ENCODE measurements at places on chromosomes 4 and X.

GRCh38 chr4:98262431-98262830 is 1.2 kb downstream of the RAP1GDS1 start:
- DNase-seq, result no peak

DNA sequence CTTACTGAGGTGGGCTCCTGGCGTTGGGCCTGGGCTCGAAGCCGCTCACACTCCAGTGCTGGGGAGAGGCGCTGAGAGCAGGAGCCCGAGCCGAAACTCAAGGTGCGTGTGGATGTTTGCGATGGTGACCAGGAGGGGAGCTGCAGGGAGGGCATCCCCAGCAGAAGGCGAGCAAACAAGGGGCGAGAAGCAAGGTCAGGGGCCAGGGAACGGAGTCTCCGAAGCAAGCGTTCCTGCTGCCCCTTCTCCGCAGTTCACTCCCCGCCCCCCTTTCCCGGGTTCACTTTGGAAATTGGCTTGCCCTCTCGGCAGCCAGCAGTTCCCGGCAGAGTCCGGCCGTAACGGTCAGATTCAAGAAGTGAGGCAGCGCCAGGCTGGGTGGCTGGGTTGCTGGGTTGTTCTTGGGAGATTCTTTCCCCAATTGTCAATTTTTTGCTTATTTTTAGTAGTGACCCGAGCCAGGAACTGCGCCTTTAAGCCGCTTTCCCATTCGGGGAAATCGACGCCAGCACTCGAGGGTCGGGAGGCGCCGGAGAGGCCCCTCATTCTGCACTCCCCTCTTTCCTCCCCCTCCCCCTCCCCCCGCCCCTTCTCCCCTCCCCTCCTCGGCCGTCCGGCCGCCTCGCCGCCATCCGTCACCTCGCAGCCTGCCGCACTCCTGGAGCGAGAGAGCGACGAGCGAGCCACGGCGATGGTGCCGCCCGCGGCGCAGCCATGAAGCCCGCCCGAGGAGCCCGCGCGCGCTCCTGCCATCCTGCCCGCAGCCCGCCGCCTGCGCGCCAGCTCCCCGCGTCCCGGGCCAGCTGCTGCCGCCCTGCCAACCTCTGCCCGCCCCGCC is at the start of gene FRMPD3:
Gene FRMPD3, plus strand, starts transcription at position 655 of the 838 bp plus-strand sequence. CDS start 76,937 bp downstream, outside the sequence.
- peak; percentile 28 for DNase-seq

- DNase-seq, result no peak
Measured at GRCh38 chrX:16511796-16512776, 137.9 kb upstream of the S100G start.

DNA sequence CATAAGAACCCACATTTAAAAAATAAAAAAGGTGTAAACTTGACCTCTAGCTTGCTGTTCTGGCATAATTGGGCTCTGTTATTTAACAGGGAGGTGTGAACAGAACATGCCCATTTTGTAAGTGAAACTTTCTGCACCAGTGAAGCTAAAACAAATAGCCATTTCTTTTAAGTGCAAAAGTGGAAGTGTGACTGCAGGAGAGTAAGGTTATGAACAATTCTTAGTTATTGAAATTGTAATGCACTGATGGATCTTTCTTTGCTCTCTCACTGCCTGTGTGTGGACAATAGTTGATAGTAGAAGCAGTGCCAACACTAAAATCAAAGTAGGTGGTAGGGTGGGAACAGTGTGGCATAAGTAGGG is 12.6 kb downstream of the P2RY10 start:
- DNase-seq, result no peak

DNA sequence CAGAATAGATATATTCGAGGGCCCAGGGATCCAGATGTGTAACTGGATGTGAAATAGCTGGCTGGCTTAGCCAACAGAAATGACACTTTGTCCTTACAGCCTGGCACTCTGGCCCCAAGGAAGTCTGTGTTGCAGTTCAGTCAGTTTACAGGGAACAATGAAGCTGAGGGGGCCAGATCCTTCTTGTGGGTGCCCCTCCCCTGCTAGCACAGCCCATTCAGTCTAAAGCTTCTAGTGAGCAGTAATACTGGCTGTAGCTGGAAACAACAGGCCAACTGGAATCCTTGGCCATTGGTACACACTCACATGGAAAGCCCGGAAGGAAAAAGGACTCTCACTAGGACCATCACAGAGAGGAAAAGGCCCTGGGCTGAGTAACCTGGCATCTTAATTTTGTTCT is 22.7 kb upstream of the CD40LG start:
- no peak for DNase-seq

- no peak for DNase-seq
Measured at GRCh38 chr4:105797225-105797624, 88.6 kb downstream of the GSTCD start.

- DNase-seq, result peak; percentile 51
Measured at GRCh38 chr4:26083987-26084386, 170.0 kb downstream of the SMIM20 start.

DNA sequence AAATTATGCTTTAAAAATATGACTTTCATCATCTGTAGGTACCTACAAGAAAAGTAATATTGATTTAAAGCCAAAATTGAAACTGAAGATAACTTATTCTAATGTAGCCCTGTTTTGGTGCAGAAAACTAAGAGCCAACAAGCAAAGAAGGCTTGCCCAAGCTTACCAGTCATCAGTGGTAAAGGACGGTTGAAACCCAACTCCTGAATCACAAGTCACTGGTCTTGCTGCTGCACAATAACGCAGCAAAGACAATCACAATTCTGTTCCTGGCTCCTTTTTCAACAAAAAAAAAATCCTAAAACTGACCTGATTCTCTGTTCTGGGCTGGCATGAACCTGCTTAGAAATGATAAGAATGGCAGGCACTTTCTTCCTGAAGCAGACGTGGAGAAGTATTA is 34.5 kb downstream of the WDFY3 start:
- DNase-seq, result no peak

- no peak for DNase-seq
Measured at GRCh38 chr4:26964512-26964911, 103.9 kb downstream of the STIM2 start.

- no peak for DNase-seq
Measured at GRCh38 chrX:108537005-108537404, 97.4 kb downstream of the COL4A5 start.

- no peak for DNase-seq
Measured at GRCh38 chrX:141467442-141467841, 117.1 kb downstream of the SPANXA1 start.

DNA sequence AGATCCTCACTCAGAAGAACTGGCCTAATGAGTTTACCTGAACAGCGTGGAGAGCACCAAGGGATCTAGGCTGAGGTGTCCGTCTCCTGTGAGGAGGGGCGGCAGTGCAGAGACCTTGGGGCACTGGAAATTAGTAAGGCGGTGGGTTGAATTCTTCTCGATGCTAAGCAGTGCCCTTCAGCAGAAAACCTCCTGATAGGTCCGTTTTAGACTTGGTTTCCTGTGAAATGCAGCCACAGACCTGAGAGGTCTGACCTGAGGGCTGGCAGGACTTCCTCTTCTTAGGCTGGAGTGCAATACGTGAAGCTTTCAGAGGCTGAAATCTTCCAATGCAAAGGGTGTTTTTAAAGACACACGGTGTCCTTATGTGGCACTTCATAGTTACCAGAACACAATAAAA is at the start of gene CLNK:
Gene CLNK, minus strand, starts transcription at position 138 of the 400 bp plus-strand sequence. CDS start 16,899 bp downstream, outside the sequence.
- DNase-seq, result no peak

GRCh38 chrX:14591976-14592375 is 62.6 kb downstream of the GLRA2 start:
- DNase-seq, result no peak

- DNase-seq, result no peak
Measured at GRCh38 chr4:122050841-122051240, 99.0 kb upstream of the TRPC3 start.

- no peak for DNase-seq
Measured at GRCh38 chrX:16853537-16853936, 16.6 kb downstream of the RBBP7 start.

DNA sequence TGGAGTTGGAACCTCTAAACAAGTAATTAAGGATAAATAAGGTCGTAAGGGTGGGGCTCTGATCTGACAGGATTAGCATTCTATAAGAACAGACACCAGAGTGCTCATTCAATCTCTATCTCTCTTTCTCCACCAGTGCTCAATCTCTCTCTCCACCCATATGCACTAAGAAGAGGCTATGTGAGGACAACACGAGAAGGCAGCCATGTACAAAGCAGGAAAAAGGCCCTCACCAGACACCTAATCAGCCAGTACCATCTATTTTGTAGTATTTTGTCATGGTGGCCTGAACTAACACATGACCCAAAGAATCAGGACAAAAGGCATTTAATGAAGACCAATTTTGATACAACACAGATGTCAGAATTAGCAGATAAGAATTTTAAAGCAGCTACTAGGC is 16.8 kb downstream of the RFC1 start:
- DNase-seq, result no peak

- DNase-seq, result no peak
Measured at GRCh38 chr4:56320293-56320692, 67.0 kb downstream of the AASDH start.

GRCh38 chr4:126775485-126776106 is 857.2 kb upstream of the INTU start:
- DNase-seq, result no peak

DNA sequence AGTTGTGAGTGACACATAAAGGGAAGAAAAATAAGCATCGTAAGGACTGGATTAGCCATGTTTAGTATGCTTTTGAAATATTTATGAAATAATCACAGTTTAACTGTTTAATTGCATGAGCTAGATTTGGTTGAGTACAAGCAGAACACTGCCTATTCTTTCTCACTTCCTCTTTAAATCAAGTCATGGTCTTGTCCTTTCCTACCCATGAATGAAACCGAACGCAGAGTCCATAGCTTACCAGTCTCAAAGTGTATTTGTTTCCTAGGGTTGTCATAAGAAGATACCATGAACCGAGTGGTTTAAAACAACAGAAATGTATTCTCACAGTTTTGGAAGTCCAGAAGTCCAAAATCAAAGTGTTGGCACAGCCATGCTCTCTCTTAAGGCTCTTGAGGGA is 684.0 kb upstream of the MAGEB2 start:
- DNase-seq, result no peak

GRCh38 chr4:183170894-183171293 is 71.8 kb downstream of the WWC2 start:
- DNase-seq, result no peak

- DNase-seq, result no peak
Measured at GRCh38 chr4:114318309-114318708, 280.3 kb upstream of the UGT8 start.

DNA sequence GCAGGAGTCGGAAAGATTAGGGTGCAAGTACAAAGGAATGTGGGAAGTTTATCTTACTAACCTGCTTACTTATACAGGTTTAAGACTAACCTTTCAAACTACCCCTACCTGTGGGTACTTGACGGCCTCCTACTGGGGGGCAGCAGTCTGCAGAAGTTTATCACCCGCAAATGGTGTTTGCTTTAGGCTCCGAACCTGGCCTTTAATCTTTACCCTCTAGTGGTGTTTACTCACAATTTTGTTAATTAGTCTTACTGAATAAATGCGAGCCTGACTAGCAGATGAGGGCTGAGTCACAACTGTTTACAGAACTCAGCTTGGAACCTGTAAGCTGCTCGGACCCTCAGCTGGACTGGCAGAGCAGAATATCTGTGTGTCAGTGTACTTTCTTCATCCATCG is 204.2 kb upstream of the GPRIN3 start:
- no peak for DNase-seq

GRCh38 chrX:15468036-15468435 is 25.1 kb downstream of the PIR start:
- peak; percentile 24 for DNase-seq

DNA sequence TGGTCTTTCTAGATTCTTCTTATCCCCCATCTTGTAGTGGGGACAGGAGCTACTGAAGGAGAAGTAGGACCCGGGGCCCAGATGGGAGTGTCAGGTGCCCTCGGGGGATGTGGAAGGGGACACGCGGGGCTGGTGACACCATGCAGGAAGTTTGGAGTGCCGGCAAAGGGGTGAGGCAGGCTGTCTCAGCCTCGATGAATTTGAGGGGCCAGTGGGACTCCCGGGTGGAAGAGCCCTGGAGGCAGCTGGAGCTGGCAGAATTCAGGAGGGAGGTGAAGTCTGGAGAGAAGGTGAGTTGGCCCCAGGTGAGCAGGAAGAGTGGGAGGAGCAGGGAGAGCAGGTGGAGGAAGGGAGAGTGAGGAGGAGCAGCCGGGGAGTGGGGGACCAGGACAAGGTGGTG is 101.7 kb downstream of the CPZ start:
- DNase-seq, result no peak

DNA sequence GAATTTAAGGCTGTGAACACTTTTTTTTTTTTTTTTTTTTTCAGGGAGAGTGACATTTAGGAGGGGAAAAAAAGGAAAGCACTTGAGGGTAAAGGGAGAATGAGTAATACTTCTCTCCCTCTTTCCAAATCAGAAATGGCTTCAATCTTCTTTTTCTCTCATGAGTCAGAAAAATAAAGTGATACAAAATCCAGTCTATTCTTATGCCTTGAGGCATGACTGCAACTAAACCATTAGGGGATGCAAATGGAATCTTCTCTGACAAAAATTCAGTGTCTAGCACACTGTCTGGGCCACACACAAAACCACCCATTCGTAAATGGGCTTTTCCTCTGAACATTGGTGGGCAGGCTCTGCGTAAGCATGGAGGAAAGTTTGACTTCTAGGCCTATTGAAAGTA is 46.7 kb upstream of the POU4F2 start:
- no peak for DNase-seq

DNA sequence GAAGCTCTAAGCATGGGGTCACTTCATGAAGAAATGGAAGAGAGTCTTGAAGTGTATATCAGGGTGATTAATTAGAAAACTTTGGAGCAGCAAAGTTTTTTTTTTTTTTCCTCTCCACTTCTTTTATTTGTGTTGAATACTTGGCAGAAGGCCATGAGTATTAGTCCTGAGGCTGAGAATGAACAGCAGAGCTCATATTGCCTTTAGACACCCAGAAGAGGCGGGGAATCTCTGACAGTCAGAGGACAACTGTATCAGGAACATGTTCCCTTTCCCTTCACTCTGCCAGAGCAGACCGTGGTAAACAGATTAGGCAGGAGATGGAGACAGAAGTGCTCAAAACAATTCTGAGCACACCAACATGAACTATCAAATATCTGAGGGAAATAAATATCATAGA is 300.9 kb downstream of the FAM47A start:
- DNase-seq, result no peak

GRCh38 chr4:6591313-6591712 is 16.3 kb downstream of the MAN2B2 start:
- DNase-seq, result no peak

DNA sequence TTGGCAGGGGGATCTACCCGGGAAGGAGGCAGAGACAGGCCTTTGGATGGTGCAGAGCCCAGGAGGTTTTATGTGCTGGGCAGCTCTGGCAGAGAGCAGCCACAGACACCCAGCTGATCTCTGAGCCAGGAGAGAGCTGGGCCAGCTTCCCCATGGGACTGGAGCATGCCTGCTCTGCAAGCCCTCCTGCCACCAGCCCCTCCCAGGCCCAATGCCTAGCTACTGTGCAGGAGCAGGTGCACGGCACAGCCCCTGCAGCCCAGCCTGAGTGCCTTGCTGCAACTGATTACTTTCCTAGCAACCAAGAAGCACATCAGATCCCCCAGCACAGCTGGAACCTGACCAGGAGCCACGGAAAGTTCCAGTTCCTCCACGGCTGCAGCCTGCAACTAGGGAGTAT is 57.8 kb upstream of the BEND2 start:
- DNase-seq, result no peak

- peak; percentile 30 for DNase-seq
Measured at GRCh38 chrX:1025413-1025812, 187.0 kb downstream of the CRLF2 start.

Data from right hindlimb (tissue), 1 donor.